ENCODE measurements at places on chromosomes 7 and 10.
A peak's percentile ranks its signal among the peaks of the same experiment; 100 is the strongest.

- no peak for DNase-seq
These were observed 204.6 kb downstream of the GRID1 start for GRCh38 chr10:86162036-86162435.

DNA sequence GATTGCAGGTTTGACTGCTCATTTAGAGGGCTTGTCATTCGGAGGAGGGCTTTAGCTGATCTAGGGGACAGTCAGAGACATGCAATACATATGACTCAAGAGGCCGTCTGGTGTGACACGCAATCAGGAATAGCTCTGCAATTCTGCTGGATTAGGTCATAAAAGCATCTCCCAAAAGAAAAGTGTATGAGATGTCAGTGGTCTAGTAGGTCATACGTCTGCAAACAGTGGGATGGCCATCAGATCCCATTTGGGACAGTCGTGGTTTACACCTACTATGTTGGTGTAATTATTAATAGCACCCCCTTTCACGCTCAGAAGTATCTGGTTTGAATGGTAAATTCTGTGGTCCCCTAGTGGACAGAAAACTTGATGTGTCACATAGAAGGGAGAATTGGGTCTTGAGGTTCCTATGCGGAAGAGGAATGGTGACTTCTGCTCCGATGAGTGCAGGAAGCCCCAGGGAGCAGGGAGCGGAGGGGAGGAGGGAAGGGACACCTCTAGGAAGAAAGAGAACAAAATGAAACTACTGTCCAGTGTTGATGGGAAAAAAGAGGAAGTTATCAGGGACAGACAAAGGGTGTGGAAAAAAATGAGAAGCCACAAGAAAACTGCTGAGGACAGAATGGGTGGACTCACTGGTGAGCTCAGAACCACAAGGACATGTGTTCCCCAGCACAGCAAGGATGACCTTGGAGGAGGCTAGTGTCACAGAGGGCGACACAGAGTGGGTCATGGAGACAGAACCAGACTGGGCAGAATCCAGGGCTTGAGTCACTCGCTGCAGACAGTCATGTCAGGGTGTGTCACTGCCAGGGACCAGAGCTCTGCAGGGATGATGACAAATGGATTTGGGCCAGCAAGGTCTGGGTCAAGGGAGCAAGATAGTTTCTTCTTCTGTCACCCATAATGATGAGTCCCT lies 59.9 kb downstream of the MAP3K8 start:
- no peak for DNase-seq

GRCh38 chr10:29712108-29712507 lies 77.3 kb upstream of the SVIL start:
- DNase-seq: no peak

DNA sequence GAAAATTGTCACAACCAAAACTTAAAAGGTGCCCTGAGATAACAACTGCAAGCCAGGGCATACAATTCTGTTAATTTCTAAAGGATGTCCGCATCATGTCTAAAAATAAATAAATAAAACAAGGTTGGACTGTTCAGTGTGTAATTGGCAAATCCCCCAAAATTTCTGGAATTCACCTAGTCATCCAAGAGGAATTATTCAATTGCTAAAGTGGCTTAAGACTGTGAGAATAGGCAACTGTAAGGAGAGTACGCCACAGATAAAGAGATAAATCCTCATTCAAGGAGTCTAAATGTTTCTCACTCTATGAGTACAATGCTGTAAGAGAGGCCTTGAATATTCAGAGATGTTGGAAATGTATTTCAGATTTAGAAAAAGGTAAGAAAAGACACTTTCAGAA lies 37.2 kb downstream of the PIK3AP1 start:
- no peak for DNase-seq

- no peak for DNase-seq
These were observed 70.1 kb upstream of the EEPD1 start for GRCh38 chr7:36082910-36083309.

GRCh38 chr7:135349746-135350145 lies 116.1 kb downstream of the STRA8 start:
- DNase-seq: no peak

DNA sequence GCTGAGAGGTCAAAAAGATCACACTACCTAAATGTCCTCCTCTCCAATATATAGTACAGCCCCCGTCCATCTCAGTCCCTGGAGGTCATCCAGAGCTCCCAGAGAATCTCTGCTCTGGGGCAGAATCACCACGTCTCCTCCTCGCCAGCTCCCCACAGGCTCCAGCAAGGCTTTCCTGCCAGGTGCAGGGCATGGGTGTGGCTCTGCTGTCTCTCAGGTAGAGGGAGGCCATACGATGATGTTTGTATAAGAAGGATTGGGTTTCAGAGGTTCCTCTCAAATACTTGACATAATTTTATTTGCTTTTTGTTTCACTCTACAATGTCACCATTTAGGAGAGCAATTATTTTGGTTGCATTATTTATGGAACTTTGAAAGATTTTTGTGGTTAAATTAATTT lies 98.3 kb upstream of the PRSS58 start:
- DNase-seq: no peak

- DNase-seq: no peak
These were observed 334.6 kb downstream of the PTEN start for GRCh38 chr10:88198023-88198422.

DNA sequence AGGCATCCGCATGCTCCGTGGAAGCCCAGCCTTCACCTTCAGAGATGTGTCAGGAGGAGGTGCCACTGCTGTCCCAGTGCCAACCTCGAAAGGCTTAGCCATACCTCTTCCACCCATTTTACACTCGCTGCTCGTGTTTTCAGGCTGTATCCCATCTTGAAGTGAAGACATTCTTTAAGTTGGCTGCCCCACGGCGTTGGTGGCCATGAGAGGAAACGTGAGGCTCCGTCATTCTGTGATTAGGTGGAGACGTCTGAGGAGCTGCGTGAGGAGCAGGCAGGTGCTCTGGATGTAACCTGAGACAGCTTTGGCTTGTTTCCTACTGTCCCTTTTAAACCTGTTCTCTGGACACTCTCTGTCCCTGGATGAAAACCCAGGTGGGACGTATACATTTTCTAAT lies 159.9 kb upstream of the RNF32 start:
- no peak for DNase-seq

DNA sequence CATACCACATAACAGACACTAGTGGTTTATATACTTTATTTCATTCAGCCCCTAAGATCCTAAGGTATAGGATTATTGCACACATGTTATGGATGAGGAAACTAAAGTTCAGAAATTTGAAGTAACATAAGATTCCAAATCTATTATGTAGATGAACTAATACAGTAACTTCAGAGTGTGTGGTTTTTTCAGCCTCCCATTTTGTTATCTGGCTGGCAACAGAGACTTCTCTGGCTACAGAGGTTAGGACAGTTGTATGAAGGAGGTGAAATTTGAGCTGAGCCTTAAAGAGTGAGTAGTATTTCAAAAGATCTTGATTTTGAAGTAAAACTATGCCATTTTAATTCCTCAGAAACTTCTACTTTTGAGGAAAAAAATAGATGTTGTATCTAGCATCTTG lies 125.4 kb downstream of the MAPK8 start:
- DNase-seq: no peak

DNA sequence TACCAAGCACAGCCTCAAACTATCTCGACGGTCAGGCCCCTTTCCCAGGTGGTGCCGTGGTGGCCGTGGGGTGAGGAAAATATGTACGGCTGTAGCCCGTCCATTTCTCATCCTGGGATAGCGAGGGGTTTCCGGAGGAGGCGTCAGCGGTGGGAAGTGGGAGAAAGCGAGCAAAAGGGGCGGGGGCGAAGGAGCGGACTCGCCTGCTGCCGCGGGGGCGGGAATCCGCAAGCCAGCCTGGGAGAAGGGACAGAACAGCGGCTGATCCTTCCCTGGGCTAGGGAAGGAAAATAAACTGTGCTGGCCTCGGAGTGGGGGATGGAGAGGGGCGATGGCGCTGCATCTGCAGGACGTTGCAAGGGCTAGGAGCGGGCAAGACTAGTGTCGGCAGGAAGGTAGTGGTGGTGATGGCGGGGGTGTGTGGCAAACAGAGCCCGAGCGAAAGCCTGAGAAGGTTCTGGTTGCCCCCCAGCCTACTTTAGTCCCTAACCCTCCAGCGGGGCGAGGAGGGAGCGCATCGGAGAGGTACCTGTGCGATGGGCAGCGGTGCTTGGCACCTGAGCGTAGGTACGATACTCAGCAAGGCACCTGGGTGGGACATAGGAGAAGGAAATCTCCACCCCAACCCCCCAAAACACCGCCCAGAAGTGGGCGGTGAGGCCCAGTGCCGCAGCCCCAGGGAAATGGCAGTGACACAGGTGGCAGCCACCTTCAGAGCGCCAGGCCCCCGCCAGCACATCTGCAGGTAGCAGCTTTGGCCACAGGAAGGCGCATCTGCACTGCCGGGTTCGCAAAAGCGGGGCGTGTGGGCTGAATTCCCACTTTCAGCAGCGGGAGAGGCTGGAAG lies 49.9 kb upstream of the STEAP1B start:
- DNase-seq: peak; percentile 24

DNA sequence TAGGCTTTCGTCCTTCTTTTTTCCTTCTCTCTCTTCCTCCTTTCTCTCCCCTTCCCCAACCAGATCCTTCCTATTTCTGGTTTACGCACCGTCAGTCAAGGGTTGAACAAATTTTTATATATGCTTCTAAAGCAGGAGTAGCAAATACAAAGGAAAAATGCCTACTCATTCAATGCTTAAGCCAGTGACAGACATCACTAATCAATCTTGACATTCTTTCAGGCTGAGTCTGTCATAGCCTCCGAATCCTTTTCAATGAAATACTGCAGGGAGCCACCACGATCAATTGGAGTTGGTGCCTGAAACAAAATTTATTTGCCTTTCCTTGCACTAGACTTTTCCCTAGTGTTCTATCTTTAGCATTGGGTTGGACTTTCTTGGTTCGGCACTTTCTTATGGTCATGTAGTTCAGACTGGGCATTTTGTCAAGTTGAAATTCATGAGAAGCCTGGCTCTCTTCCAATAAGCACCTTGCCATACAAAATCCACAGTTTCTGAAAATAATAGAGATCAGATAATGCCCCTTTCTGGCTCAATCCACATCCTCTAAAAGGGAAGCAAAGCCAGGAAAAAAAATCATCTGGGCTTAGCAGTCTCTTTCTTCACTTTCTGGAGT lies 239.5 kb upstream of the PLXNA4 start:
- DNase-seq: no peak

GRCh38 chr10:96118604-96119450 lies 11.3 kb upstream of the ZNF518A start:
- no peak for DNase-seq

DNA sequence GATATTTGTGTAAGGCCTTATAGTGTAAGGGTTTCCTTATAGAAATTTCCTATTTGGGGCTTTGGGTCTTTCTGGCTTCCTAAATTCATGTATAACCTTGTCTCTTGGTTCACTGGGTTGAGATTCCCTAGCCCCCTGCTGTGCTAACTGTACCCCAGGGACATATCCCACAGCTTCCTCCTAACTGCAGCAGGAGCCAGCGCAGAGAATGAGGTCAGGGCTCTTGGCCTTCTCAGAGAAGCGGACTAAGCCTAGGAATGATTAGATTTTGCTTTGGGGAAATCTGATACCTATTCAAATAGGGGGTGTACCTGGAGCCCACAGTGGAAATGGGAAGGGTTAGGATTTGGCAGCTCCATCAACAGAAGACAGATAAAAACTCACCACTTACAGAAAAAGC lies 138.1 kb upstream of the EFCAB10 start:
- no peak for DNase-seq

DNA sequence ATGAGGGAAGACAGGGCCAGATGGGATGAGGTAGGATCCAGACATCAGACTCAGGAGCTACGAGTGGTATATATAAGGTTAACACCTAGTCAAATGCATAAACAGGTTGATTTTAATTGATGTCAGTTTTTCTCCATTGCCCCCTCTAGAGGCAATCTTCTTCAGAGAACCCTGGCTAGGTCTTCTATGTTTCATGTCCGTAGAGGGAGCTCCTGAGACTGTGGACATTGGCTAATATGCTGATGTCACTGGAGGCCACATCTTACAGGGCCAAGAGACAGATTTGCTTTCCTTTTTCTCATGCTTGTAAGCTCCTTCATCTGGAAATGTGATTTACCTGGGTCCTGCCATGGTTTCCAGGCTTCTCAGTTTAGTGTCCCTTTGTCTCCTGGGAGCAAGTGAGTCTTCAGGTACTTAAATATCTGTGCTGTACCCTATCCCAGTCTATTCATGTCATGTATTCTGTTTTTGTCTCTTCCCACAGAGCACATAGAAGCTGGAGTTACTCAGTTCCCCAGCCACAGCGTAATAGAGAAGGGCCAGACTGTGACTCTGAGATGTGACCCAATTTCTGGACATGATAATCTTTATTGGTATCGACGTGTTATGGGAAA lies 161.6 kb upstream of the PRSS1 start:
- DNase-seq: no peak

- DNase-seq: no peak
These were observed 4.9 kb upstream of the CLDN3 start for GRCh38 chr7:73774923-73775322.

GRCh38 chr7:129462420-129462819 lies 28.2 kb downstream of the STRIP2 start:
- DNase-seq: no peak

DNA sequence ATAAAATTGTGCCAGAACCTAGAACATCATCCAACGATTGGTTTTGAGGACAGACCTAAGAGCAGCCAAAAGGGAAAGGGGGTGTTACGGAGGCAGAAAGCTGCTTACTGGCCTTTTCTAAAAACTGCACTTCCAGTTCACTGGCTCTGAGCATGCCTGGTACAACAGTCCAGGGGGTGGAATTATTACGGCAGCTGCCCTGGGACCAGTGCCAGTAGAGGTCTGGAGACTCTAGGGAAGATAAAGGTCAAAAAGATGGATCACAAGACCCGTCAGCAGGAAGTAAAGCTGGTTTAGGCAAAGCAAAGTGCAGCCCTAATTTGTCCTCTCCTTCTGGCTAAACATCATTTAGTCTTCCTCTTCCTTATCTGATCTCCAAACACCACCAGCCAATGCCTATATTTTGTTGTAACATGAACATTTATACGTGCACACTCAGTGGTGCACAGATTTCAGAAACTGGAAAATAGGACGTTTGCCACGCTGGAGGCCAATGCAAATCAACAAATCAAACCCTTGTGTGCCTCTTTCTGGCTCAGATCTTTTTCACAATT lies 216.4 kb upstream of the DPP6 start:
- DNase-seq: no peak

DNA sequence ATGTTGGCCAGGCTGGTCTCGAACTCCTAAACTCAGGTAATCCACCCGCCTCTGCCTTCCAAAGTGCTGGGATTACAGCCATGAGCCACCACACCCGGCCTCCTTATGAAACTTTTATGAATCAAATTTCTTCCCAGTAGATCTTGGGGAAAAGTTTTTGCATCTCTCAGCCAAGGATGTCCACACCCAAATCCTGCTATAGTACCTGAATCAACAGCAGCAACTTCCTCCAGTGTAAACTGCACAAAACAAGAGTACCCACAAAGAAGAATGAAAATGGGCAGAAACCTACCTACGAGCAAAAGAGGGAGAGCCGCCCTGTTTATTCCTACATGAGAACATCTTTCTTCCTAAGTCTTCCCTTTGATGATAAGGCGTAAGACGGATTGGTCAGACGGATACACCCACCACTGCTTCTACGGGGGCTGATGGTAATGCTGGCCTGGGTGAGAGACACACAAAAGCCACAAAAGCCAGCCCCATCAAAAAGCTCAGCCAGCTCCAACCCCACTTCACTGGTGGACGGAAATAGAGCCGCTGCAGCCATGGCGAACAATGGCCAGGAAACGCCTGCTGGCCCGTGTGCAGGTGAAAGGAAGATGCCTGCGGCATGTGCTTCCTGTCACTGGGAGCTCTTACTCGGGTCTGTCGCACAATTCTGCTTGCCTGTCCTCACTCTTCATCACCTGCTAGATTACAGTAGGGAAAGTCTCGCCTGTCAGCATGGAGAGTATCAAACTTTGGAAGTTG lies 10.4 kb downstream of the JCAD start:
- DNase-seq: no peak
